ENCODE measurements at places on chromosomes 4 and X.

- DNase-seq = no peak
Observed at GRCh38 chrX:80098038-80098437, 83.5 kb downstream of the TBX22 start.

GRCh38 chrX:34909151-34909550 lies 33.4 kb upstream of the FAM47B start:
- DNase-seq = no peak

DNA sequence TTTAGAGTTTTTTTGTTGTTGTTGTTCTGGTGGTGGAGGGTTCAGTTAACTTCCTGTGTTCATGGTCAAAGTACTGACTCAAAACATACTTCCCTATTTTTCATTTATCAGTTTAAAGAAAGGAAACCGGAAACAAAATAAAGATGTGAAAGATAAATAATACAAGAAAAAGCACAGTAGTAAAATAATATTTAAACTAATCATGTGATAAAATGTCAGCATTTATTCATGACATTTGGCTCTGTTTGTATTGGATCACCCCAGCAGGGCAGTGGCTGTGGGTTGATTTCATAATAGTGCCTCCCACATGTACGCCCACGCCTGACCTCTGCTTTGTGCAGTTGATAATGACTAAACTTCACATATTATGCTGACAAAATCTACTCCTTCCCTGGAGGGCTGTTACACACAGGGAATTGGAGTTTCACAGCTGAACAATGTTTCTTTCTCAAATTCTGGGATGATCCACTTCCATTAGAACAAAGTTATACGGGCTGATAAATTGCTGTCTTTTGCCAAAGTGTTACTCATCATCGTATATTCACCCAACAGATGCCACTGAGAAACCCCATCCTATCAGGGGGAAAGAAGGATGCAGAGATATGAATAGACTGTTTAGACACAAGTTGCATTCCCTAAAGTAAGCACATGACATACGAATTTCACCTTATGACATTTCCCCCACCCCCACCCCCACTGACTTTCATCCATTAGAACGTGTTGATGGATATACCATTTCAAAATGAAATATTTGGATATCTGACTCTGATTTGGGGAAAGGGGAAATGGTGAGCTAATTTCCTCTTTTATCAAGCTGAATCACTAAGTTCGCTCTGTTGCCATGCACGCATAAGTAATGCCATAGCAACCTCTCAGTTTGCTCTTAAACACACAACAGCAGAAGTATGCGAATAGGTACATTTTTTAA lies 48.3 kb downstream of the AMELX start:
- no peak for DNase-seq

- no peak for DNase-seq
Observed at GRCh38 chr4:146142768-146143167, 32.8 kb upstream of the LSM6 start.

DNA sequence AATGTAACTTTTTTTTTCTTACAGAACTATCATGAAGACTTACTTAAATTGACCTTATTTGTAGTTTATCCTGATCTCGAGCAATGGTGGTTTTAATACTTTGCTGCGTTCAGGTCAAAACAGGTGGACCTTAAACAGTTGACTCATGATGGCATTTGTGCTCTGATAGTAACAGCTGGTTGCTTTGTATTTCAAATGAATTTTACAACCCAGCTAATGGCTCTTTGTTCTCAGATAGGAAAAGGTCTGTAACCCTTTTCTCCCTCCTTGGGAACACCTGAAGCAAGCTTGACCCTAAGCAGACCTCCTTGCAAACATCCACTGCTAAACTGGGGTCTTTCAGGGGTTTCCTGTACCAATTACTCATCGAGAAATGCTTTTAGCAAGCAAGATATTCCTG lies 79.2 kb downstream of the F11 start:
- no peak for DNase-seq

- no peak for DNase-seq
Observed at GRCh38 chr4:142271832-142272231, 574.3 kb downstream of the INPP4B start.

- no peak for DNase-seq
Observed at GRCh38 chr4:38920677-38921076, 53.1 kb downstream of the FAM114A1 start.

- DNase-seq = no peak
Observed at GRCh38 chr4:4408132-4408523, 21.2 kb downstream of the NSG1 start.

DNA sequence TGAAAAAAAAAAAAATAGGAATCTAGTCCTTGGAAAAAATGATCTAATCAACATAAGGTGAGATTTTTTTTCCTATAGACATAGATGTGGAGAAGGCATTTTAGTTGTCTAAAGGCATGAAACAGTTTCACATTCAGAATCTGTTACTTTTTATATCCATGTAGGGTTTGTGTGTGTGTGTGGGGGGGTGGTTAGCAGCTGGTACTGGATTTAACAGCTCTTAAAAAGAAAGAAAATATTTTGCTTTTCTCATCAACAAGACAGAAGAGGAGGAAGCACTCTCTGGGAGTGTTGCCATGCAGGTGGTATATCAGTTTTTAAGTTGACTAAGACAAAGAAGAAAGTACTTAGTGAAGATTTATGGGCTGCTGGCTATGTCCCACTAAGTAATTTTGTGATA lies 122.3 kb downstream of the VCX3B start:
- DNase-seq = no peak

GRCh38 chr4:47315346-47315745 lies 148.2 kb downstream of the COMMD8 start:
- no peak for DNase-seq

- DNase-seq = no peak
Observed at GRCh38 chr4:108116423-108117168, 52.1 kb downstream of the LEF1 start.

- DNase-seq = no peak
Observed at GRCh38 chr4:8585721-8586212, 5.6 kb downstream of the GPR78 start.

DNA sequence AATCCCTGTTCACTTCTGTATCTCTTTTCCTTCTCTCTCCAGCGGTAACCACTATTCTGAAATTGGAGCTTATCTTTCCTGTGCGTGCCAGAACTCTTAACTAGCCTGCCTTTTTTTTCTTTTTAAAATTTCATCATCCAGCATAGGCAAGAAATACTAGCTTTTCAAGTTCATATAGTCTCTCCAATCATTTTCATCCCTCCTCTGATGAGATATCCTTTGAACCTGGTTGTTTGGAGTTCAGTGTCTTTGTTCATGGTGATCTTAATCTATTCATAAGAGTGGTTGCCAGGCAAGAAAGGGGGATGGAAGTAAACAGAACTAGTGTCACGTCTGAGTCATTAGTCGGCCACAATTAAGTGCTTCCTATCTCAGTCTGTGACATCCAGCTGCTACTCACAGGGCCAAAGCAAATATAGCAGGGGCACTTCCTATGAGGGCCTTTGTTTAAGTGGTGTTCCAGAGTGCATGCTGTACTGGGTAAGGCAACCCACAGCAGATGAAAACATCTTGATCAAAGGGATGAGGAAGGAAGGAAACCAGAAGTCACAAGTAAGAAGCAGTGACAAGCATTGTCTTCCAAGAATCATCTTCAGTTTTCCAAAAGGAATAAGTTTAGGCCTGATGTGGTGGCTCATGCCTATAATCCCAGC lies 56.4 kb upstream of the XIAP start:
- no peak for DNase-seq

DNA sequence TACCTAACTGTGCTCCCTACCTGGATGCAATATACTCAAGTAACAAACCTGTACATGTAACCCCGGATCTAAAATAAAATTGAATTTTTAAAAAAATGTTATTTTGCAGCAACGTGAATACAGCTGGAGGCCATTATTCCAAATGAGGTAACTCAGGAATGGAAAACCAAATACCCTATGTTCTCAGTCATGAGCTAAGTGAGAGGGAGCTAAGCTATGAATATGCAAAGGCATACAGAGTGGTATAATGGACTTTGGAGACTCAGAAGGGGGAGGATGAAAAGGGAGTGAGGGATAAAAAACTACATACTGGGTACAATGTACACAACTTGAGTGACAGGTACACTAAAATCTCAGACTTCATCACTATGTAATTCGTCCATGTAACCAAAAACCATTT lies 78.6 kb downstream of the CENPC start:
- no peak for DNase-seq

DNA sequence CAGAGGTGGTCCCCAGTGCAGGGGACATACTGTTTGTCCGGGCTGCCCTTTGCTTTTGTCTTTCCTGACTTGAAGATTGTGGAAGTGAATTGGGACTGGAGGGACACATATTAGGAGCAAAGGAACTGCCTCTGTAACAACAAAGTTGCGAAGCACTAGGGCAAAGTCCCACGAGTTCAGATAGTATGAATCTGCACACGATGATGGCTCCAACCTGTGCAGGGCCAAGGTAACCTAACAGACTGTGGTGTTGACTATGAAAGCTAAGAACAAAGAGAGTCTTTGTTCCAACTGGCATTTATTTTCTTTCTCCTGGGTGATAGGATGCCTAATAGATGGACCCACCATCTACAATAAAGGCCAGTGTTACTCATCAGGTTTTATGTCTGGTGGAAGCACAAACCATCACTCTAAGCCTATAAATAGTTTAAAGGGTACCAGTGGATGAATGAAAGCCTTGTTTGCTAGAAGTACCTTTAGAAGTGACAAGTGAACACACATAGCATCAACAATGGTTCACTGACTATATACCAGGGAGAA lies 71.8 kb downstream of the TMA16 start:
- no peak for DNase-seq

- no peak for DNase-seq
Observed at GRCh38 chr4:15303052-15303641, 124.7 kb upstream of the C1QTNF7 start.

GRCh38 chr4:15893962-15894361 lies 44.6 kb downstream of the FGFBP1 start:
- DNase-seq = no peak

- no peak for DNase-seq
Observed at GRCh38 chr4:3371033-3372001, 70.5 kb upstream of the HGFAC start.

- DNase-seq = no peak
Observed at GRCh38 chr4:186727977-186728519, 4.4 kb upstream of the FAT1 start.

DNA sequence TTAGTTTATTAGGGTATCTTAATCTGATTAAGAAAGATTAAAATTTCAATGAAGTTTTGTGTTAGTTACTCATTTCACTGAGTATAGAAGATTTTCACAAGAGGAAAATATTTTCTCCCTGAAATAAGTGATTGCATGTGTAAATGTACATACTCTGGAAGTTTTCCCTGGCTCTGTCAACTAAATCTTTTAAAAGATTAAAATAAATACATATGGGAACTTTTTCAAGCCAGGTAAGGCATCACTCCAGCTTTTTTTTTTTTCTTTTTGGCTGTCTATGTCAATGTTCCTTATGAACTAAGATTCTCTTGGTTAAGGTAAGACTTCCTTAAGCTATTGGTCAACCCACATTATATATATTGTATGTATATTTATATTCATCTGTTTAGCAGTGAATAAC lies 117.6 kb downstream of the CBR4 start:
- DNase-seq = no peak

All from activated naive CD8-positive, alpha-beta T cell treated with anti-CD3 and anti-CD28 coated beads, Interleukin-2, amount 10 ng/mL, durations not matched to agents 7 days and 5 days (primary cell).